ENCODE measurements at places on chromosomes 11 and 22.

- no peak for DNase-seq
Observed at GRCh38 chr11:44192462-44193100, 97.1 kb downstream of the EXT2 start.

DNA sequence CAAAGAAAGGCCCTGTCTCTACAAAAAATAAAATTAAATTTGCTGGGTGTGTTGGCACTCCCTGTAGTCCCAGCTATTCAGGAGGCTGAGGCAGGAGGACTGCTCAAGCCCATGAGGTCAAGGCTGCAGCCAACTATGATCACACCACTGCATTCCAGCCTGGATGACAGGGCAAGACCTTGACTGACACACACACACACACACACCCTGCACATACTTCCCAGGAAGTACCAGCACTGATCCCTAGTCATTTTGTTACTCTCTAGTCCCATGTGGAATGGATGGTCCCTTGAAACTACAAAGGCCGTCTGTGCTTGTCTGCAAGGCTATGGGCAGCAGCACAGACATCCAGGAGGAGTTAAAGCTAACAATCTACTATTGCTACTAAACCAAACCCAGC is 59.7 kb upstream of the CYP2D6 start:
- no peak for DNase-seq

DNA sequence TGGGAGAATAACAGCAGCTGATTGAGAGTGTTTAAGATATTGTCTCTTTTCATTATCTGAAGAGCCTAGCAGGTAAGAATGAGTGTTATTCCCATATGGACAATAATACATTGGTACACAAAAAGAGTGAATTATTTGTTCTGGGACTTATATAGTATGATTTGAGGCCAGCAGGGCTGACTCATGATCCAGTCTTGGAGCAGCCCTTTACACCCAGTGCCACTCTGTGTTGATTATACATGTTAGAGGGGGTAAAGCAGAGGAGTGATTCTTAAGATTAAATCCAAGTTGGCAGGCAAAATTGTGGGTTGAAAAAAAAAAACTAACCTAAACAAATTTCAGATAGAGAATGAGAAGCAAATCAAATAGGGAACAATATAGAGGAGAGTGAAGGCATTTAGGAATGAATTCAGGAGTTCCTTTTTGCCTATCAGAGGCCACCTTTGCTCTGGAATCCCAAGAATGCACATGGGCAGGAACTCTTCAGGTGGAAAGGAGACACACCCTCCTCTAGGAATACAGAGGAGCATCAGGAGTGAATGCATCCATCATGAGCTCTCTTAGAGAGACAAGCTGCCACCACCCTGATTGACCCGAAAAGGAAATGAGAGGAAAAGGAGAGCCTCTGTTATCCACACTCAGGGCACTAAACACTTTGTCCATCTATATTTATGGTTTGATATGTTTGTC is 19.2 kb upstream of the MRGPRX1 start:
- DNase-seq: no peak

DNA sequence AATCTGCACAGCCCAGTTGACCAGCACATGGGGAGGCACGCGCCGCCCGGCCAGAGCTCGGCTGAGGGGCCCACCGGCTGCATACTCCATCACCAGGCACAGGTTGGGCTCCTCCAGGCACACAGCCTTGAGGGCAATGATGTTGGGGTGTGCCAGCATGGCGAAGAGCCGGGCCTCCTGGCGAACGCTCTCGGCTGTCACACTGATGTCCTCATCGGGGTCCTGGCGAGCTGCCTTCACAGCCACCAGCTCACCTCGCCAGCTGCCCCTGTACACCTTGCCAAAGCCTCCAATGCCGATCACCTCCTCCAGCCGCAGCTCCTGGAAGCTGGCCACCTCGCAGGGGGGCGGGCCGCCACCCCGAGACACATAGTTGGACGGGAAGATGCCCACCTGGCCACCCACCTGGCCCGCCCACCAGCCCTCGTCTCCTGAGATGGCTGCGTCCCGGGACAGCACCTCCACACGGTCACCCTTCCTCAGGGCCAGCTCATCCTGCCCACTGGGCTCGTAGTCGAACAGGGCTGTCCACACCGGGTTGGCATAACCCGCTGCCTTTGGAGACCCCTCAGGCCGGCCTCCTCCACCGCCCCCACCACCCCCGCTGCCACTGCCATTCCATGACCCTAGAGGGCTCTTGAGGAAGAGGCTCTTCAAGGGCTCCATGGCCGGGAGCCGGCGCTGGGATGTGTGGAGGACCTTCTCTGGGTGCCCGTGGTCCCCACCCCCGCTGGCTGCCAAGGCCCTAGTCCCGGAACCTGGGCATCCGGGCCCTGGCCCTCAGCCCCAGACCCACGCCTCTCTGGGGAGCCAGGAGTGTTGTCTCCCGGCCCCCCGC is 711 bp downstream of the MAP3K11 start:
- DNase-seq: no peak

DNA sequence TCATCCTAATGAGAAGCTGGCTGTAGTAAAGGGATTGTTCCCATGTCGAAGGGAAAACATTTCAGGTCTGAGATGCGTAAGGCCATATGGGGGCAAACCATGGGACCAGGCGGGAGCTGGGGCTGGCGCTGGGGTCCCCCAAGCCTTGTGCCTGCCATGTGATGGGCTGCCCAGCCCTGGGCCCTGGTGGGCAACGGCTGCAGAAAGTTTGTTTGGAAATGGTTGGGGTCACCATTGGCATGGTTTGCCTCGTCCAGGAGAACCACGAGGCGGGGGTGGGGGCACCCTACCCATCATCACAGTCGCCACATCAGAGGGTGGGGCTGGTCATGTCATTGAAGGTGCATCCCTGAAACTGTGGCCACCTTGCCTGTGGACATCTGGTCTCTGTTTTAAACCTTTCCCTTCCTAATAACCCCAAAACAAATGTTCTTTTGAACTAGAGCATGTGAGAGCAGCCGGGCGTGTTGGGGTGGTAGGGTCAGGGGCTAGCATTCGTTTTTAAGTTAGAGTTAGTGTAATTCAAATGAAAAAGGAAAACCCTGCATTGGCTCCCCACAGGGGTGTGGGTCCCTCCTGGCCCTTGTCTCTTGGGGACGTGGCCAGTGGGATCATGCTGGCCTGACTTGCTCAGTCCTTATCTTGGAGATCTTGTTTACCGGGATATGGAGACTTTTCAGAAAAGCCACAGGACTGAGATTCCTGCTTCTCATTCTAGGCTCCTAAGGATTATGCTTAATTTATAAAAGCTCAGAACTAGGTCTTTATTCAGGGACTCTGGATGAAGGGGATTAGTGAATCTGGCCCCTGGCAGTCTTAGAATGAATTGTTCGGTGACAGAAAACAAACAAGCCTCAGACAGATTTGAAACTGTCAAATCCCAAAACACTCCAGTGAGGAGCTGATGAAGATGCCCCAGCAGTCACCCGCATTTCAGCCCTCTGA is 98.5 kb downstream of the CTTN start:
- no peak for DNase-seq

GRCh38 chr11:70699294-70700221 is 301.2 kb downstream of the CTTN start:
- no peak for DNase-seq

DNA sequence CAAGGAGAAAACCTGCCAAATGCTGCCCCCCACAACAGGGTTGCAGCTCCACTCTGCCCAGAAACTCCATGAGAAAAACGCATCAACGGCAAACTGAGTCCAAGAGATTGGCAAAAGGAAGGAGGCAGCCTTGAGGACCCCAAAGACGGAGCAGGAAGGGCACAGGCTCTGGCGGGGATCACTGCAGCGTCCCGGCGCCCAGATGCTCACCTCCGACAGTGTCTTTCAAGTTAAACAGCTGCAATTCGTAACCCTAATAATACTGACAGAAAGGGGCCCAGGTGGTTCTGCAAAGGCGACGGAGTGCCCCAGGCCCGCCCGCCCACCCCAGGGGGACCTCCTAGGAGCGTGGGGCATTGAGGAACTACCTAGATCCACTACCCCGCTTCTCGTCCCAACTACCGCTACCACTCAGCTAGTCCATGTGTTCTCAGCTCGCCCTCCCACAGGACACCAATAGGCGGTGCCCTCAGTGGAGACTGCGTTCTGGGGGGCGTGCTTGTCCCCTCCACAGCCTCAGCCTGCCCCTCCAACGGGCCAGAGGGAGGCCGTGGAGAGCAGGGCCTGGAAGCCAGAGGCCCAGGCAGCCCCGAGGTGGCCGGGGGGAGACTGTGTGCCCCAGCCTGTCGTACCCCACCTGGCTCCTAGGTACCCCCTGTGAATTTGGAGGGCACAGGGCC is 127.4 kb downstream of the PHF21B start:
- no peak for DNase-seq

DNA sequence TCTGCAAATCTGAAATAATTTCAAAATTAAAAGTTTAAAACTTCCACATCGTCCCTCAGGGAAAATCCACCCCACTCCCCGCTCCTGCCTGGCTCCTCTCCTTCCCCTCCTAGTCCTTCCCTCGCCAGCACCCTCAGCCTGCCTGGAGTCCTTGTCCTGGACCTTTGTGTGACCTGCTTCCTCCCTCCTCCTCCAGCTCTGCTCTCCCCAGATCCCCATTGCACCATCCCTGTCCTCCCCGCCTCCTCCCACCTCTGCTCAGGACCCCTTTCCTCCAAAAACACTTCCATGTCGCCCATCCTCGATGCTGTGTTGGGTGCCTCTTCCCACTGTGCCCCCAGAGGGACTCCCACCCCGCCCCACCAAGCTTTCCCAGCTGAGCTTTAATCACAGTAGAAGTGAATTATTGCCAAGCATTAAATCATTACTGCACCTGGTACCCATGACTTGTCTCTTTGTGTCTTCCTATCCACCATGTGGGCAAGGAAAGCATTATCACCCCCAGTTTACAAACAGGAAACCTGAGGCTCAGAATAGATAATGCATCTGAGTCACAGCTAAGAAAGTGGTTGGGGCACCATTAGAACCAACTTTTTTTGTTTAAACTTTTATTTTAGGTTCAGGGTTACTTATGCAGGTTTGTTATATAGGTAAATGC is 2.4 kb upstream of the ZP1 start:
- DNase-seq: no peak

DNA sequence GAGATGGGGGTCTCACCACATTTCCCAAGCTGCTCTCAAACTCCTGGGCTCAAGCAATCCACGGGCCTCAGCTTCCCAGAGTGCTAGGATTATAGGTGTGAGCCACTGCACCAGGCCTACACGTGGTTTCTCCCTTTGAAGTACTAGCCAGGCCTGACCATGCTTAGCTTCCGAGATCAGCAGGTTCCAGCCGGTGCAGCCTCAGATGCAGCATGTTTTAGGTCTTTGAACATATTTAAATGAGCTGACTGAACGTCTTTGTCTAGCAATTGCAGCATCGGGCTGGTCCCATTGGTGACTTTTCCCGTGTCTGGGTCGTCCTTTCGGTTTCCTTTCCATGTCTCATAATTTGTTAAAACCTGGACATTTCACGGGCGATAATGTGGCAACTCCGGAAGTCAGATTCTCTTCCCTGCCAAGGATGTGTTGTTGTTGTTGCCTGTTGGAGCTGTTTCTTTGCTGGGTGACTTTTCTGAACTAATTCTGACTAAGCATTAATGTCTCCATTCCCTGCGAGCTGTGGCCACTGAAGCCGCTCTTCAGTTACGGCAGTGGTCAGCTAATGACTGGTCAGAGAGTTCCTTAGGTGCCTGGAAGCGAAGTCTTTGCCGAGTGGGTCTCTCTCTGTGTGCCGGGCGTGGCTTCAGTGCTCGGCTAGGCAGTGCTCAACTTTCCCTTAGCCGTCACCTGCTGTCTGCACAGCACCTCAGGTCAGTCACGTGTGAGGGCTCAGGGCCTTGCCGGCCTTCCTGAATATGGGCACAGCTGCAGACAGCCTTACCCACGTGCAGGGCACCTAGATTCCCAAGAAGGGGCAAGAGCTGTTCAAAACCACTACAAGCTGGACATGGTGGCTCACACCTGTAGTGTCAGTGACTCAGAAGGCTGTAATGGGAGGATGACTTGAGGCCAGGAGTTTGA is 3.8 kb upstream of the CYP2D6 start:
- no peak for DNase-seq

- no peak for DNase-seq
Observed at GRCh38 chr11:37532271-37532670, 934.2 kb upstream of the RAG2 start.

GRCh38 chr11:27416568-27417176 is 53.7 kb upstream of the CCDC34 start:
- no peak for DNase-seq

DNA sequence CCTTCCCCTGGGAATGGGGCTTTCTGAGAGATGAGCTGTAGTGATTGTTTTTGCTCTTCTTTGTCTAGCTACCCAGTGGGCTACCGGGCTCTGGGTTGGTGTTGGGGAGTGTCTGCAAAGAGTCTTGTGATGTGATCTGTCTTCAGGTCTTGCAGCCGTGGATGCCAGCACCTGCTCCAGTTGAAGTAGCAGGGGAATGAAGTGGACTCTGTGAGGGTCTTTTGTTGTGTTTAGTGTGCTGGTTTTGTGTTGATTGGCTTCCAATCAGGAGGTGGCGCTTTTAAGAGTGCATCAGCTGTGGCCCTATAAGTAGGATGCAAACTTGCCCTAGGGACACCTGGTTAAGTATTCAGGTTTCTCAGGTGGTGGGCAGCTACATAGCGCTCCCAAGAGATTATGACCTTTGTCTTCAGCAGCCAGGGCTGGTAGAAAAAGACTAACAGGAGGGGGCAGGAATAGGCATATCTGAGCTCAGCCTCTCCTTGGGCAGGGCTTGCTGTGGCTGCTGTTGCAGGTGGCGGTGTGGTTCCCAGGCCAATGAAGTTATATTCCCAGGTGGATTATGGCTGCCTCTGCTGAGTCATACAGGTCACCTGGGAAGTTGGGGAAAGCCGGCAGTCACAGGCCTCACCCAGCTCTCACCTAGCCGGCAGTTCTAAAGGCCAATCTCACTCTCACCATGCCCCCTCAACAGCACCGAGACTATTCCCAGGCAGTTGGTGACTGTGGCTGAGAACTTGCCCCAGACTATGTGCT is 315.7 kb upstream of the C11orf87 start:
- DNase-seq: no peak

GRCh38 chr11:46612326-46612725 is 4.7 kb downstream of the HARBI1 start:
- DNase-seq: no peak

GRCh38 chr11:15665368-15665871 is 550.7 kb downstream of the INSC start:
- no peak for DNase-seq

DNA sequence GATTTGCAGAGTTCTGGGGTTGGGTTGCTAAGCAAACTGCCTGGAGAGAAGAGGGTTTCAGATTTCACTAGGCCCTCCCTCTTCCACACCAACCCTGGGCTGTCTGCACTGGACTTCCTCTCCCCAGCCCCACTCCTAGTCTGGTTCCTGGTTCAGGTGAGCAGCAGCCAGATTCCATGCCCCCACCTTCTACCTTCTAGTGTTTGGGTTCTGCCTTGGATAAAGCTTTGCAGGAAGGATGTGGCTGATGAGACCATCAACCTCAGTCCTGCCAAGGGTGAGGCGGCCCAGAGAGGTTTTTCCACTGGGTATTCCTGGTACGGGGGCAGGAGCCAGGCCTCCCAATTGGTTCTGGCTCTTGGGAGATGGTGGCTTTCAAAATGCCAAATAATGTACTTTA is 68.3 kb downstream of the BCR start:
- DNase-seq: no peak

- DNase-seq: no peak
Observed at GRCh38 chr11:22331771-22332170, 6.4 kb upstream of the SLC17A6 start.

All from stimulated activated CD4-positive, alpha-beta T cell treated with anti-CD3 and anti-CD28 coated beads, Interleukin-4, amount 100 ng/mL, for 48 hours (primary cell).